ENCODE measurements at places on chromosomes 11 and 22.

DNA sequence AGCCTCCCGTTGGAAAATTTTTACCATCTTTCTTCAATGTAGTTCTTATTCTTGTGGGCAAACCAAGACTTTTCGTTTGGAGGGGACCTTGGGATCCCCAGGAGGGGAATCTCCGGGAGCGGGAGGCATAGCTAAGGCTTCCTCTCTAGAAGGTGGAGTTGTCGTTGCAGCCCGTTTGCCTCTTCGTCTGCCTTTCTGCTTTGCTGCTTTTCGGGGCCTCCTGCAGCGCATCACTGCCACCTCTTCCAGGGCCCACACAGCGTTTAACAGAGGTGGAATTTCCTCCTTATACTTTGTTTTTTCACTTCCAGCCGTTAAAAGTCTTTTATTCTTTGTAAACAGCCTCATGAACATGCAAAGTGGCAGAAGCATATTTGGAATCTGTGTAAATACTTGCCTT is 3.5 kb upstream of the IFITM3 start:
- no peak for DNase-seq

DNA sequence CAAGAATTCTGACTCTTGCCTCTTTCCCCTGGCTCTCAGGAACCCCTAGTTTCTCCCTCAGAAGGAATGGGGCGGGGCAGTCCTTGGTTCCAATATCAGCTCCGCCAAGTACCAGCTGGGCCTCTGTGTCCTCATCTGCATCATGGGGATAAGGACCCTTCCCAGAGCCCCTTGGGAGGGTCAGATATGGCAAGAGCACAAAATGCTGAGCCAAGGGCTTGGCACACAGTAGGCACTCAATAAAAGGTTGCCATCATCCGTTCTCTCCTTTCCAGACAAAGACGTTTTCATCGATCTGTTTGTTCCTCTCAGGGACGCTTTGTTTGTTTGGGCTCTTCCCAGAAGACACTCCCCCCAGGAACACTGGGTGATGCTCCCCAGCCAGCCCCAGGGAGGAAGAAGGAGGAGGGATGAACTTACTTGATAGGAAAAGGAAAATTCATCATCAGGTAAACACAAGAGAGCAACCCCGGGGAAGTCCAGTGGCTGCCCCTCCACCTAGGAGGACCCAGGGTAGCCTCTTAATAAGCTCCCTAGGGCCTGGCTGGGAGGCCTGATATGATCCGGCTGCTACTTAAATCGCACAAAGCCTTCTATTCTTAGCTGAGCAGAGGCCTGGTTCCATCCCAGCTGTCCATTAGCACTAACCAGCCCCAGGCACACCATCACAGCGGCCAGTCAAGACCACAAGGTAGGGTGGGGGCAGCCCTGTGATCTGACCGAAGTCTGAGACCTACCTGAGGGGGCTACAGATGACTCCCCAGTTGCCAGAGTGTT is 19.6 kb downstream of the GDPD5 start:
- no peak for DNase-seq

- DNase-seq: no peak
These were observed 38.1 kb upstream of the OPCML start for GRCh38 chr11:133570376-133570775.

- DNase-seq: no peak
These were observed 109.6 kb downstream of the STIM1 start for GRCh38 chr11:3964935-3965604.

DNA sequence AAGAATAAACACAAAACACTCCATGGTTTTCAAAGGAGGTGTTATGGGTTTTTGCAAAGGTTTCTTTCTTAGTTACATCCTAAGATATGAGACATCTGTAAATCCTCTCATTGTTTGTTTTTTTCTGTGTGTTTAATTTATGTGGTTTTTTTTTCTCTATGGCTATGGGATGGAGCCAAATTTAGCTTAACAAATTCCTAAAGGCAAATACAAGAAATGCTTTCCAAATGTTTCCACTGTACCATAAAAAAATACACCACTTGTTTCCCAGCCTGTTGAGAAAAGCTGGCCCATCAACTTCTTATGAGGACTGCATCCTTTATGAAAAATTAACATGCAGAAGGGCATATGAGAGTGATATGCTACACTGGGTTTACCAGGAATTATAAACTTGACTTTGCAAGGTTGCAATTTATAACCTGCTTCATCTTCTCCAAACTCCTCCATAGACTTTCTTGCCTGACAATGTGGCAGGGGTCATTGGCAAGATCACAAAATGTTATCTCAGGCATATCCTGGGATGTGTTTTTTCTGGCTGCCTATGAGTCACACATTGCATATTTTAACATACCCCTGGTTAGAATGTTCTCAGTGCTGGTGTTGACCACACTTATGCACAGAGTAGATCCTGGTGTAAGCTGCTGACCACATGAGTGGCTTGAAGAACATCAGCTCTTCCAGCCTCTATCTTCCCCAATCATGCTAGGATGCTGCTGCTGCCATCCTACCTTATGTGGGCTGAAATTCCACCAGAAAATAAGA is 137.6 kb upstream of the TTC12 start:
- no peak for DNase-seq

DNA sequence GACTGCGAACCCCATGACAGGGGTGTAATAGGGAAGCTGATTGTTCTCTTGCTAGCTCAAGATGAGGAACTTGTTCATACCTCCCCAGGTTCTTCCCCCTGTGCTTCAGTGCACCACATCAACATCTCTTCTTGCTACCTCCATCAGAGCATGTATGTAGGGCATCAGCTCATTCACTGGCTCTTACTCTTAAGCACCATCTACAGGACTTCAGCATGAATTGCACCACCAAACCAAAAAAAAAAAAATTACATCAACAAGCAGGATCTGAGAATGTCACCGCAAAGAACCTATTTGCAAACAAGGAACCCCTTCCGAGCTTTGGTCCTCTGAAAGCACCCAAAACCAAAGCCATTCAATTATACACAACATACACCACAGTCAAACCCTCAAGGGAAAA is 2226.5 kb upstream of the RAG2 start:
- DNase-seq: no peak

DNA sequence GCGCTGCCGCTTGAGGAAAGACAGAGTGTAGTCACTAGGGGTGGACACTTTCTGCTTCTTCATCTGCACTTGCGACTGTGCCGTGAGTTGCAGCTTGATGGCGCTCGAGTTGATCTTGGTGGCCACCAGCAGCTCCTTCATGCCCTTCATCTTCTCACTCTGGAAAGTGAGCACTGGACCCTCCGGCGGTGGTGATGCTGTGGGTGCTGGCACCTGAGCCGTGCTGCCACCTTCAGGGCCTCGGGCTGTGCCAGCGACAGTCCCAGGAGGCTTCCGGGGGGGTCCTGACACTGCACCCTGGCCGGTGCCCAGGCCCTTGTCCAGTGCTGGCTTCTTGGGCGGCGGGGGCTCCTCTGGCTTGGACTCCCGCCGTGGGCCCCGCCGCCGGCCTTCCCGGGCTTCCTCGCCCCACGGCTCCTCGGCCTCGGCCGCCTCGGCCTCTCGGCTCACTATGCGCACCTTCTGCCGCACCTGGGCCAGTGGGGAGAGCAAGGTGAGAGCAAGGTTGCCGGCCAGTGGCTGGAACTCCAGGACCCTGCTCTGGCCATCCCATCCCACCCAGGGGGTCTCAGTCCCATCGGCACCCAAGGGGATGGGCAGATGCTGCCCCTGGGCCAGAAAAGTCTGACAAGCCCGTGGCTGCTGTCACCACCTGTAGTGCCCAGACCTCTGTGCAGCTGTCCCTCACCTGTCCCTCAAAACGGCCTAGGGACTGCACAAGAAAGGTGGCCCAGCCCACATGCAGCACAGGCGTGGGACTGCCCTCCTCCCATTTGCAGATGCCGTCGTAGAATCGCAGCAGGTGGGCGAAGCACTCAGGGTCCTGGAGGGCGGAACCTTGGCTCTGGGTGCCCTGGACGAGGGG is 1.6 kb upstream of the MAP4K2 start:
- no peak for DNase-seq

GRCh38 chr11:97110376-97110775 is 720.6 kb downstream of the JRKL start:
- DNase-seq: no peak

DNA sequence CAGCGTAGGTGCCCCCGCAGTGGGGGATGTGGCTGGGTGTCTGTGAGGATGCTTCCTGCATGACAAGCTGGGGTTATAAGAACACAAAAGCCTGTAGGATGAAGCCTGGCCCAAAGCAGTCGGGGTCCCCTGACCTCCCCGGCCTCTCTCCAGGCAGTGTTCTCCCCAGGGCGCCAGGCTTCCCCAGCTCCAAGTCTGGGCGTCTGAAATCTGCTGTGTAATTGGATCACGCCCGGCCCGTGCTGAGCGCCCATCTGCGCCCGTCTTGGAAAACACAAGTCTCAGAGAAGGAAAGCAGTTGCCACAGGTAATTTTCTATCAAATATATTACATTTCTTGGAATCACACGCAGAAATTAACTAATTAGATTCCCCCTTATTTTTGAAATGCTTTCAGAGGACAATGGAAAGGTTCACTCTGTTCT is 233.3 kb downstream of the CTTN start:
- no peak for DNase-seq

DNA sequence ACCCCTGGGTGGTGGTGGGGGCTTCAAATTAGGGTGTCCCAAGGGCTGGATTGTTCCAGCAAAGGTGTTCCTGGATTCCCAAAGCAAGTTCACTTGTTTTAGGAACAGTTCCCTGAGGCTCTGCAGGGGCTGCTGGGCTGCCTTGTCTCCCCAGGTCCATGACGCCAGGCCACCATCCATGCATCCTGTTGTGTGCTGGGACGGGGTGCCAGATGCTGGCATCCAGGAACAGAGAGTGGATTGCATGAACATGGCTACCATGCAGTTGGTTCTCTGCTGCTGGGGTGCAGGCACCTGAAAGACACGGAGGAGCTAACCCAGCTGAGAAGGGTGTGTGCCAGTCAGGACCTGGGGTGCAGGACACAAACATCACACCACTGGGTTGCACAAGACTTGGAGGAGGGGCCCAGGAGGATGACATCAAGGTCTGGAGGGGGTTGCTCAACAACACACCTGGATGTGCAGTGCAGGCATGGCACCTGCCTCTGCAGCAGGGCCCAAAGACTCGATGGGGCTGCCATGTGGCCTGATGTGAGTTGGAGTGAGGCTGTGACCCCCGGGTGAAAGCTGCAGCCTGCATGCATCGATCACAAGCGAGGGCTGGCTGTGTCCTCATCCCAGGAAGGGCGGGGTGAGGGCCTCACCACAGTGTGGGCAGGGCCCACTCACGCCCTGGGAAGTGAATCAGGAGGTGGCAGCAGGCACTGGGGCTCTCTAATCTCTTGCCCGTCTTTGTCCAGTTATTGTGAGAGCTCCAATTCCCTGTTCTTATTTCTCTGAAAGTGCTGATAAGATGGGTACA is 74.0 kb upstream of the CLDN5 start:
- no peak for DNase-seq

- no peak for DNase-seq
These were observed 45.4 kb upstream of the NTM start for GRCh38 chr11:131324921-131325570.

DNA sequence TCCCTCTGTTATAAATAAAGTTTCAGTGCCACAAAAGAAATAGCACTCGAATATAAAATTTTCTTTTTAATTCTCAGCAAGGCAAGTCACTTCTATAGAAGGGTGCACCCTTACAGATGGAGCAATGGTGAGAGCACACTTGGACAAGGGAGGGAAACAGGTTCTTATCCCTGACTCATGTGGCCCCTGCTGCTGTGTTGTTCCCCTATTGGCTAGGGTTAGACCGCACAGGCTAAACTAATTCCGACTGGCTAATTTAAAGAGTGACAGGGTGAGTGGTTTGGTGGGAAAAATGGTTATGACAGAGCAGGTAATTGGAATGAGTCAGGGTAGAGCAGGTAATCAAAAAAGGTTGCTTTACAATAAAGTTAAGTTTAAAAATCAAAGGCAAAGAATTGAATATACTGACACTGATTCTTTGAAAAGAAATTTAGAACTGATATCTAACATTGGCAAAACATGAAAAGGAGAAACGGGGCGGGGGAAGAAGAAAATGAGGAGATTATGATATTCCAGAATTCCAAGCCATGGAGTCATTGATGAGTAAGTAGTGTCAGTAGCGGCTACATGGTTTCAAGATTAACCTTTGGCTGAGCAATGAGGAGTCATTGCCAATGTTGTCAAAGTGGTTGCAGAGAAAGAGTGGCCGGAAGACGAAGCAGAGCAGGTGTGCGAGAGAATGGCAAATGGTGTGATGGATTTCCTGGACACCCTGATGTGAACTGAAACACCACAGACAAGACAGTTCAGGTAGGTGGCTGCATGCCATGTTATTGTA is 48.4 kb upstream of the MRGPRX1 start:
- no peak for DNase-seq

DNA sequence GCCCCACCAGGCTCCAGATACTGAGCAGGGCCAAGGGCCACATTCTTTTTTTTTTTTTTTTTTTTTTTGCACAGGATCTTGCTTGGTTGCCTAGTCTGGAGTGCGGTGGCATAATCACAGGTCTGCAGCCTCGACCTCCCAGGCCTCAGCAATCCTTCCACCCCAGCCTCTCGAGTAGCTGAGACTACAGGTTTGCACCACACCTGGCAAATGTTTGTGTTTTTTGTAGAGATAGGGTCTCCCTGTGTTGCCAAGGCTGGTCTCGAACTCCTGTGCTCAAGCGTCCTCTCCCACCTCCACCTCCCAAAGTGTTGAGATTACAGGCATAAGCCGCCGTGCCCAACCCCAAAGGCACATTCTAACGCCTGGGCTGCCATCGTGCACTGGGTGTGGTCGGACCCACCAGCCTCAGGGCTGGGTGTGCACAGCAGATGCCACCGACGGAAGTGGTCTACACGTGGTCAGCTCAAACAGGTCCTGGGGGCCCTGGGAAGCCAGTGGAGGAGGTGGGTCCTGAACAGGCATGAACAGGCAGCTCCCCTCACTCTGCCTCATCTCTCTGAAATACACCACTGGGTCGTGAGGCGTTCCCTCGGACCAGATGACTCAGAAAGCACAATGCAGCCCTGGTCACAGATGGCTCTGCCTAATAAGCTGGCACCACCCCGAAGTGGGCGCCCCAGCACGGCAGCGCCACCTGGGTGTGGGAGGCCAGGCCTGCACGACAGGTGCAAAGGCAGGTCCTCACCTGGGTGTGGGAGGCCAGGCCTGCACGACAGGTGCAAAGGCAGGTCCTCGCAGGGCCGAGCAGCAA is 5.1 kb upstream of the B4GALNT4 start:
- DNase-seq: no peak

GRCh38 chr22:50517495-50518260 is 7.7 kb downstream of the SCO2 start:
- DNase-seq: no peak

All from femur (tissue), 1 donor.